Right ventricle myocardium inferior (tissue), 1 donor: ENCODE measurements at places on chromosomes 3 and 15. TPM values are rescaled to one million over a fixed set of nuclear protein-coding genes. Genes with fewer than 3 reads are reported as not detected.

DNA sequence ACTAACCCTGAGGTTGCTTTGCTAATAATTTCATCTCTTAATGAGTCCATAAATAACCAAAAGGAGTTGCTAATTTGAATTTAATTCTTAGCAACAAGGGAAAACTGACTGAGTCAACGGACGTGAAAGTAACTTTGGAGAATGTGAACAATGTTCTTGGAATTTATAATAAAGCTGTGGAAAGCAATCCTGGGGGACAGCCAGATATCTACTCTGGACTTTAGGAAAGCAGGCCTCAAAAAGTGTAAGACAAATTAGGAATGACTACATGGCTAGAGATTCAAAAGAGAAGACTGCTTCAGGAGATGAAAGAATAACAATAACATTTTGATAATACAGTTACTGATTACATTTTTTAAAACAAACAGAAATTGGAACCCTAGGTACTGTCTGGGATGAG lies 318.4 kb upstream of the COL8A1 start:
- DNase-seq = no peak

Gene GCSAM
- total RNA-seq = not detected

Gene ANKDD1A
- 1.1 TPM for total RNA-seq

Gene CAMK2N2
- not detected for total RNA-seq

Gene GOLGA8J
- total RNA-seq = 0.16 TPM

- no peak for DNase-seq
These were observed 23.1 kb upstream of the GOLGA8B start for GRCh38 chr15:34606545-34606944.

- no peak for DNase-seq
These were observed 48.8 kb downstream of the ADAMTS9 start for GRCh38 chr3:64638981-64639481.

Gene ATG3
- total RNA-seq = 38.2 TPM

Gene CIP2A
- 1.1 TPM for total RNA-seq

Gene SLCO2A1
- total RNA-seq = 7.8 TPM

- no peak for DNase-seq
These were observed 278.8 kb downstream of the FOXP1 start for GRCh38 chr3:71304684-71305083.

DNA sequence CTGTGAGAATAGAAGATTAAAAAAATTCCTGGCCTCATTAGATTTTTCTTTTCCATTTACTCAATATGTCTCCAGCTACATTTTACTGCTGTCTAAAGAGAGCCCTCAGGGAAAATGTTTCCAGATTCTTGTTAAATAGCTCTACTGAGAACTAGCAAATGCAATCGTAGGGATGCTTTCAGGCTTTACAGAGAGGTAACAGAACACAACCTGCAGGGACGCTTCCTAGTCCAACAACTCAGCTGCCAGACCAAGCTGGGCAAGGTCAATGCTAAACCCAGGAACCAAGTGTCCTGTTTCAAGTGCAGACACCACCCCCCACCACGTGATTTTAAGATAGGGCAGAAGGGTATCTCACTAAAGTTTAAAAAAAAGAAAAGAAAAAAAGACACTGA lies 25.2 kb downstream of the ARHGEF3 start:
- no peak for DNase-seq

DNA sequence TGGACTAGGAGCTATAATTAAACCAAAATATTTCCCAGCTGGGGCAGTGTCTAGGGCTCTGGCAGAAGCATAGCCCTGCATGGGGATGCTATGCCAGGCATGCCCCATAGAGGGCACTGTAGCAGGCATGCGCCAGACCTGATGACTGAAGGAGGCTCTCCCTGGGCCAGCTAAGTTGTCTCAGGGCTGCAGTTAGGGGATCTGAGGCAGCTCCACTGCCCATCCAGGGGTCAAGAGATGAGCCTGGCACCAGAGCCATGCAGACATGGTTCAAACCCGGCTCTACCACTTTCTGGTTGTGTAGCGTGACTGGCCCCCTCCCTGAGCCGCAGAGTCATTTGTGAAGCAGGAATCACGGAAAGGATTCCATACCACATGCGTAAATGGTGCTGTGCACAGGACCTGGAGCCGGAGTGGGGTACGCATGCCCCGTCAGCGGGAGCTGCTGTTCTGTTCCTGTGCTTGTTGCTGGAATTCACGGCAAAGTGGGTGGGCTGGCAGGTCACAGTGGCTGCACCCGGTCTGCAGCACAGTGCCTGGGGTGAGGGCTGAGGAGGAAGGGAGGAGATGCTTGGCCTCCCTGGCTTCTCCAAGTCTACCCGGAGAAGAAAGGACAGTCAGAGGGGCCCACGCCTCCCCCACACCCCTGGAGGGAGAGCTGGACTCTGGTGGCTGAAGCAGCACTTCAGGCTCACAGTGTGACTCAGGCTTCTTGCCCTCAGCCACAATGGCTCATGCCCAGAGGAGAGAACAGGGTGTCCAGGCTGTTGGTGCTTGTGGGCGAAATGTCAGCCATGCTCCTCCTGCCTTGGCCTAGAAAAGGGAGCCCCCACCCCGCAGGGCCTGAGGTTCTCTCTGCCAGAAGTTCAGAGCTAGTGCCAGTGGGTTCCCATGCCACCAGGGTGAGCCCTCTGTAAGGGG lies 43.1 kb downstream of the DNASE1L3 start:
- DNase-seq = peak; percentile 79

- no peak for DNase-seq
These were observed 66.5 kb downstream of the MRPL46 start for GRCh38 chr15:88400591-88401250.

Gene ACP3
- 2.0 TPM for total RNA-seq

- DNase-seq = no peak
These were observed 2.1 kb downstream of the XCR1 start for GRCh38 chr3:46025139-46025538.

Gene SCN11A
- total RNA-seq = 0.08 TPM

DNA sequence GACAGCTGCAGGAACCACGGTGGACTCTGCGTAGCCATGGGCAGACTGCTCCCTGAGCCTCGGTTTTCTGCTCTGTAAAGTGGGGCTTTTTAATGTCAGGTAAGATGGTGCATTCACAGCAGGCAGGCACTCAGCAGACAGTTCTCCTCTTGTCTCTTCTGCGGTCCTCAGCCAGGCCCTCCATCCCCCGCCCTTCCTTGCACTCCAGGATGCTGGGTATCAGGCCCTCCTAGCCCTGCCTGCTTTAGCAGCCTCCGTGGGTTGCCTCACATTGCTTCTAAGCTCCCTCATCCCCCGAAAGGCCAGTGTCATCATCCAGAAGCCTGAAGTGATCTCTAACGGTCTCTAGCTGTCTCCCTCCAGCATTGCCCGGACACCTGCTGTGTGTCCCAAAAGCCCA lies 115.7 kb downstream of the WNT7A start:
- DNase-seq = no peak

Gene RGMA
- total RNA-seq = 35.2 TPM

DNA sequence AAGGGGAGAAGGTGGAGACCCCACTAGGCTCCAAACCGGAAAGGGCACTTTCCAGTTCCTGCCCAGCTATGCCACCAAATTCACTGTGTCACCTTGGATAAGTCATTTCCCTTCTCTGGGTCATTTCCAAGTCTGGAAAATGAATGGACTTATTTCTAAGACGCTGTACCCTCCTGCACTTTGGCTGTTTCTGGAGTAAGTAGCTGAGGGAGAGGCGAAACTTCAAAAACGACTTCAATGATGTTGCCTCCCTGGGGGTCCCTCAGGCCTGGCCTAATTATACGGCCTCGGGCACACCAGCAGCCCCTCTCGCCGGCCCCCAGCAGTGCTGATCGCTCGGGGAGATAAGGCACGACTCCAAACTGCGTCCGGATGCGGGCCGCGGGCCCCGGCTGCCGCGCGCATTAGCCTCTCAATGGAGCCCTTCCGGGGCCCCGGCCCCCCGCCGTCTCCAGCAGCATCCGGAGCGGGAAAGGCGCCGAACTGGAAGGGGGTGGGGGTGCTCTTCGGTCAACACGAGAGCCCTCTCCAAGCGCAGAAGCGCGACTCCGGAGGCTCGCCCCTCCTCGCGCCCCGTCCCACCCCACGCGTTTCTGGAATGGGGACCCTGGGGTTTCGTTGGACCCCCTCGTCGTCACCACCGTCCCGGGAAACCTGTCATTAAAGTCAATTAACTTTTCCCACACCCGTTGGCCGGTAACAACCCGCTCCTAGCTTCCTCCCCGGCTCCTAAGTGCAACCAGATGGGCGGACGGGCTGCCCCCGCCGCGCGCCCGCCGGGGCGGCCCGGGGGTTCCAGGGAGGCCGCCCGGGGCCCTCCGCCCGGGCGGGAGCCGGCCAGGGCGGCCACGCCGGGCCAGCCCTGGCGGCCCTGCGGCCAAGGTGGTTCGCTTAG lies 4.8 kb downstream of the HES1 start:
- DNase-seq = peak; percentile 82

Gene CYP8B1
- not detected for total RNA-seq

Gene CLSTN2
- 8.4 TPM for total RNA-seq

DNA sequence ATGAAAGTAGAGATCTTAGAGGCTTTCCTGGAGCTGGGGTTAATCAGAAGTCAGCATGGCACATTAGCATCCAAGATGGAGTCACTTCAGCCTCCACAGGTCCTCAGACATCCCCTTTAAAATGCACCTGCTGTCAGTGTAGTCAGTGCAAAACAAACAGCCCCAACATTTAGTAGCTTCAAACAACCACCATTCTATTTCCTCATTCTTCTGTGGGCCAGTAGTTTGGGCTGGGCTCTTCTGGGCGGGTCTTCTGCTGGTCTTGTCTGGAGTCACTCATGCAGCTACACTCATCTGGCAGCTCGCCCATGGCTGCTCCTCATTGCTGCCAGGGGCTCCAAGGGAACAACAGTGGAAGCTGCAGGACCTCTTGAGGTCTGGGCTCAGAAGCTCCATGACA lies 99.9 kb downstream of the TLE3 start:
- DNase-seq = peak; percentile 81

DNA sequence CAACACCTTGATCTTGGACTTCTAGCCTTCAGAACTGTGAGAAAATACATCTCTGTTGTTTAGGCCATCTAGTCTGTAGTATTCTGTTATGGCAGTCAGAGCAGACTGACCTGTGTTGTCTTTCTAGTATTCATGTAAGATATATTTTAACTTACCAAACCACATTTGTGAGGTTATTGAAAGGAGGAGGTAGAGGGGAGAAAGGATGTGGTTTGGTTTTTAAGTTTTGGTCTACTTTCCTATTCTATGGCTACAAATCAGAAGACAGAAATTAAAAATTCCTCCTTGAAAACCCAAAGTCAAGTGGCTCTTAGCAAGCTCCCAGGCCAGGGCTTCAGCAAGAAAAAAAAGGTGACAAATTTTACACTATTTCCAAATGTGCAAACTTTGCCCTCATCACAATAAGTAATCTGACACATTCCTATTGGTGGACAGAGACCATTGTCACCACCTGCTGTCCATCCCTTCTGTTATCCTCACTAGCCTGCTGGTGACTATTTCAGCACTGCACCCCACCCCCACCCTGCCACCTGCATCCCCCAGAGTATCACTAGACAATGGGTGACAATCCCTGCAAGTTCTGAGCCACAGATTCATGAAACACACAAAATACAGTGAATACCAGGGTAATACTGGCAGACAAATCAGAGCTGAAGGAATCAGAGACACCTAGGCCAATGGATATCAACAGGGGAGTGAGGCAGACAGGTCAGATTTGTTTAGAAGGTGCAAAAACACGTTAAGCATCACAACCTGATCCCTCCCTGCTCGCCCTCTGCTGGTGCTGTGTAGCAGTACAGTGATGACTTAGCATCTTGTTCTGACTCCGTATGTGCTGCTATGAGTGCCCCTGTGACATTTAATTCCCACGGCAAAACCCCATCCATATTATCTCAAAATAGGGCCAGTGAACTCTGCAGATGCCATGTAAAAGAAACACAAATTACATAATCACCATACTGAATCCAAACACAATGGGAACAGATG lies 79.0 kb upstream of the DCLK3 start:
- no peak for DNase-seq

- no peak for DNase-seq
These were observed 33.7 kb downstream of the ZBTB11 start for GRCh38 chr3:101643009-101643844.

Gene GREM1
- total RNA-seq = not detected

Gene ROPN1
- total RNA-seq = not detected

Gene PEX11A
- total RNA-seq = 13.7 TPM

Gene IQCF2
- not detected for total RNA-seq

GRCh38 chr15:68818769-68819494 lies 1.8 kb downstream of the ANP32A start:
- peak; percentile 83 for DNase-seq

- no peak for DNase-seq
These were observed 106.0 kb downstream of the MYH15 start for GRCh38 chr3:108404368-108404767.

Gene ACKR4
- total RNA-seq = 2.8 TPM

GRCh38 chr15:75161917-75162414 lies 39.7 kb upstream of the C15orf39 start:
- no peak for DNase-seq

DNA sequence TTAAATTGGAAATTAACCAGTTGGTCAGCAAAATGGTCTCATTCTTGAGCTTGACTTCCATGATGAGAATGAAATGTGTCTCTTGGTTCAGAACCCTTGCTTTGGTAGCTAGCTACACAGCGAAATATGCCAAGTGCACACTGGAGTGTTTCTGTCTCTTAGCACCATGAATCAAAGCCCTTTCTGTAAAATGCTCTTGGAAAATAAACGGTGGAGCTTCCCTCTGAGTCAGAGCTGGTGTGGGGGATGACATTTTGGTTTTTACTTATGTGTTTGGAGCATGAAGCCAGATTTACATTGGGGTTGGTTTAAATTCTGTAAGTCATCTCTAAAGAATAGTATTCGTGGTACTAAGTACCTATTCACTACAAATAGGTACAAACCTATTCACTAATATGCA lies 85.1 kb upstream of the NANOGP8 start:
- DNase-seq = no peak

GRCh38 chr3:141796889-141797781 lies 33.9 kb downstream of the GRK7 start:
- DNase-seq = peak; percentile 86

GRCh38 chr3:151550025-151550618 lies 89.3 kb upstream of the IGSF10 start:
- no peak for DNase-seq

Gene OXNAD1
- 17.2 TPM for total RNA-seq

DNA sequence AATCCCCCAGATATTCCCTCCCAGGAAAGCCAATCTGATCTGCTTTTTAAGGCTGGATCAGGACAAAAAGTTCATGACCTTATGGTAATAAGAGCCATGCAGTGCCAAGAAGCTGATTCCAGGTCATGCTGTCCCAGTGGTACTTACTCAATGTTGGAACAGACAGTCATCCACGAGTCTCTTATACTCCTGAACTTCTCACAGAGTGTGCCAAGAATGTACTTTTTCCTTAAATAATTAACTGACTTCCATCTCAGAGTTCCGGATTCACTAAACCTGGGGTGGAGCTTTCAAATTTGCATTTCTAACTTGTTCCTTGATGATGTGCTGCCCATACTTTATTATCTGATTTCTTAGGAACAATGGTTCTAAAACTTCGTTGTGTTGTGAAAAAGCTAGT lies 3.4 kb upstream of the P3H2 start:
- no peak for DNase-seq
